ENCODE measurements at places on chromosomes 11 and 22.

- no peak for DNase-seq
Measured at GRCh38 chr22:46047226-46047625, 70.3 kb upstream of the WNT7B start.

DNA sequence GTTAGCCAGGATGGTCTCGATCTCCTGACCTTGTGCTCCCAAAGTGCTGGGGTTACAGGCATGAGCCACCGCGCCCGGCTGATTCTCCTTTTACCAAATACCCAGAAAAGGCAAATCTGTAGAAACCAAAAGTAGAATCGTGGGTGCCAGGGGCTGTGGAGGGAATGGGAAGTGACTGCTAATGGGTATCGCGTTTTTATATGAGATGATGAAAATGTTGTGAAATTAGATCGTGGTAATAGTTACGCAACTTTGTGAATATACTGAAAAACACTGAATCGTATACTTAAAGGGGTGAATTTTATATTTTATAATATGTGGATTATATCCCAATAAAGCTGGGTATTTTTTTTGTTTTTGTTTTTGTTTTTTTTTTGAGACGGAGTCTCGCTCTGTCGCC lies 48.2 kb upstream of the CREB3L1 start:
- no peak for DNase-seq

GRCh38 chr22:39434721-39435120 lies 22.1 kb upstream of the MGAT3 start:
- DNase-seq: no peak

GRCh38 chr11:35588627-35589026 lies 29.6 kb upstream of the FJX1 start:
- no peak for DNase-seq

All from stimulated activated CD8-positive, alpha-beta memory T cell treated with anti-CD3 and anti-CD28 coated beads, Interleukin-2, amount 100 ng/mL, for 1 hour (primary cell).